Activated naive CD8-positive, alpha-beta T cell treated with anti-CD3 and anti-CD28 coated beads, Interleukin-2, amount 50 U/mL, for 16 hours (primary cell): ENCODE measurements at places on chromosomes 1 and 21.

DNA sequence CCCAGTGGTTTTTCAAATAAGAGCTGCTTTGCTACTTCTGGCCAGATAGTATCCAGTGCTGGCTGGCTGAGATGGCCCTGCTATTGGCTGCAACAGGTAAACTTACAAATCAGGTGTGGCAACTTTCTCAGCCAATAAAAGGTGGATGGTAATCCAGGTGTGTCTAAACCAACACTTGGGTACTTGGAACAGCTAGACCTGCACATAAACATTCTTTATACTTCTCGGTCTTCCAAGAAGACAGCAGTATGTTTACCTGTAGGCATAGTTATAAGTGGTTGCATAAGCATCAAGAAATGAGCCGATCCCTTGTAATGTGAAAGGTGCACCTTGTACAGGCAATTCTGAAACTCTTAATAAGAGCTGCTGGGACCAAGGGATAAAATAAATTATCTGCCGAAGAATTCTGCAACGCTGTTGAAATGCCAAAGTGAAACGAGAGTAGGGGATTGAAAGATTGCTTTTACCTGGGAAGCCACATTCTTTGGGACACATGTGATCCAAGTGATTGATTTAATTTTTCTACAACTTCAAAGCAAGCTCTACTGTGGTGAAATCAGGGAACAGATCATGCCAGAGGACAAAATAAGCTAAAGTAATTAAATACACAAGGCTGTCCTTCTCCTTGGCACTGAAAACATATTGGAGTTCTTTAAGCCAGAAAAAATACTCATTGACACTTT lies at the start of gene CLDN8:
Gene CLDN8, minus strand, starts transcription at position 57 of the 683 bp plus-strand sequence. CDS start 172 bp downstream, outside the sequence.
- DNase-seq = no peak

- DNase-seq = no peak
These were observed 70.9 kb upstream of the S1PR1 start for GRCh38 chr1:101165954-101166353.

GRCh38 chr1:152109231-152109997 lies 5.8 kb downstream of the TCHH start:
- no peak for DNase-seq

GRCh38 chr1:33516891-33517567 lies 44.6 kb downstream of the ZSCAN20 start:
- no peak for DNase-seq

GRCh38 chr1:44805311-44806024 lies 1.7 kb downstream of the DYNLT4 start:
- DNase-seq = no peak

DNA sequence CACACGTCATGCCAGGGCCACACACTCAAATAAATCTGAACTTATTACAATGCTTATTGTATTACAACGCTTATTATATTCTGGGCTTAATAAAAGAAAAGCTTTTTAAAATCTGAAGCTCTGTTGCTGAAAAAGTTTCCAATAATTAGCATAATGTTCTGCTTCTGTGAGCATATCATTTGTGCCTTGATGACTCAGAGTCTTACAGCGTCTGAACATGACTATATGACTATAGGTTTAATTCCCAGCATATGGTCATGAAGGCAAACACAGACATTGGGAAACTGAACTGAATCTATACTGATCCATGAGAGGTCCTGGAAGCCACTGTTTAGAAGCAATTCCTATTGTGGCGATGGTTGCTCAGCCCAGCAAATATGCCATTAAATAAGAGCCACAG lies 66.3 kb downstream of the SIM2 start:
- no peak for DNase-seq

DNA sequence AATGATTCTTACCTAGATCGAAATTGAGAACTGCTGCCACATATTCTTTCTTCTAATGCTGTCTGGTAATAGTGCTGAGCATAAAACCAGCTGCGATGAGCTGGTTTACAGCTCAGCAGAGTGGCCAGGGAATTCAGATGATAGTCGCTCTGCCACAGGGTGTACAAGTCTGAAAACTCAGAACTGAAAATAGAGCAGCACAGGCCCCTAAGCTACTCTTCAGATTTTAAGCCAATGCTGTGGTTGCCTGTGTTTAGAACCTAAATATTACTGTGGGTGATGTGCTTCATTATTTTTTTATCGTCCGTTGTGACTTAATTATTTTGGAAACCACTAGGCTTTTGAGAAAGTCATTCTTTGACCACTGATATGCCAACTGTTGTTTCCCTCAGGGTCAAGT lies 152.0 kb downstream of the ADGRL4 start:
- DNase-seq = no peak

DNA sequence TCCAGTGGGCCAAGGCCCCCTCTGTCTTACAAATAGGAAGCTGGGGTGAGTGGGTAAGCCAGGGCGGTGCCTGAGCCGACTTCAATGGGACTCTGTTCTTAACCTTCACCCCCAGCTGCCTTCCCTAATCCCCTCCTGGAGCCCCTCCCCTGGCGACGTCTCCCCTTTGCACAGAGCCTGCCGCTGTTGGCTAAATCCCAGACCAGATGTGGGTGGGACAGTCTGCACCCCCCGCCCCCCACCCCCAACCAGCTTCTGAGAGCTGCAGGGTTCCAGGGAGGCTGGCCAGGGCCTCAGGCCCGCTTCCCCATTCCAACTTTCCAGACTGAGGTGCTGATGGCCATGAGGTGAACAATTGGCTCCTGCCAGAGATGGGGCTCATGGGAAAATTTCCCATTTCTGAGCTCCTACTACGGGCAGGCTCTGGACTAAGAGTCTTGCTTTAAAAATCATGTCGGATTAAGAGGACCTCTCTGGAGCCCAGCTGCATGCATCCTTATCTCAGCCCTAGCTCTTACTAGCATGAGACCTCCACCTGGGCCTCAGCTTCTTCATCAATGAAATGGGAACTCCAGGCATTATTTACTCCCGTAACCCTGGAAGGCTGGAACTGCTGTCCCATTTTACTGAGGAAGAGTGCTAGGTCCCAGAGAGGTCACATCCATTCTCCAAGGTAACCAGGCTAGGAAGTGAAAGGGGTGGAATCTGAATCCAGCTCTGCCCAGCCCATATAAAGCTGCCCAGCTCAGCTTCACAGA lies 6.4 kb downstream of the COL8A2 start:
- no peak for DNase-seq

DNA sequence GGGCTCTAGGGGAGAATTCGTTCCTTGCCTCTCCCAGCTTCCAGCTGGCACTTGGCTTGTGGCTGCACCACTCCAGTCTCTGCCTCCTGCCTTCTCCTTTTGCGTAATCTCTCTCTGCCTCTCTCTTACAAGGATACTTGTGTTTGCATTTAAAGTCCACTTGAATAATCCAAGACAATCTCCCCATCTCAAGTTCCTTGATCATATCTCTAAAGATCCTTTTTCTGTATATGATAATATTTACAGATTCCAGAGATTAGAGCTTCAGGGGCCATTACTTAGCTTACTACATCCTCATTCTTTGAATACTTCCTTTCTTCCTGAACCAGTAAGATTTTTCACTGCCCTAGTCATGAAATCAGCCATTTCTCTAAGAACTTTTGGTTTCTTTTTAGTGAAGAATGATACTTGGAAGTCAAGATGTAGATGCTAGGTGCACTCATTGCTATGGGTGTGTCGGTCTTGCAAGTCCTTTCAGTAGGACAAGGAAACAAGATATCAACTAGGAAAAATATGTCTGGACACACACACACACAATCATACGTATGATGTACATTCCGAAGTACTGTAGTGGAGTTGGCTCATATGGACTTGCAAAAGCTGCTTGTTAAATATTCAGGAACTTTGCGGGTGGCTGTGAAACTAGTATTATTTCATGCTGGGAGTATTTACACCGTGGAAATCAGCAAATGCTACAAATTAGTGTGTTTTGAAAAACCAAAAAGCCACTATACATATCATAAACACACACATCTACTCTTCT lies 20.8 kb upstream of the RLF start:
- no peak for DNase-seq

- no peak for DNase-seq
These were observed 26.4 kb downstream of the SORT1 start for GRCh38 chr1:109371341-109371739.

GRCh38 chr21:27693376-27693775 lies 726.5 kb upstream of the ADAMTS5 start:
- no peak for DNase-seq

DNA sequence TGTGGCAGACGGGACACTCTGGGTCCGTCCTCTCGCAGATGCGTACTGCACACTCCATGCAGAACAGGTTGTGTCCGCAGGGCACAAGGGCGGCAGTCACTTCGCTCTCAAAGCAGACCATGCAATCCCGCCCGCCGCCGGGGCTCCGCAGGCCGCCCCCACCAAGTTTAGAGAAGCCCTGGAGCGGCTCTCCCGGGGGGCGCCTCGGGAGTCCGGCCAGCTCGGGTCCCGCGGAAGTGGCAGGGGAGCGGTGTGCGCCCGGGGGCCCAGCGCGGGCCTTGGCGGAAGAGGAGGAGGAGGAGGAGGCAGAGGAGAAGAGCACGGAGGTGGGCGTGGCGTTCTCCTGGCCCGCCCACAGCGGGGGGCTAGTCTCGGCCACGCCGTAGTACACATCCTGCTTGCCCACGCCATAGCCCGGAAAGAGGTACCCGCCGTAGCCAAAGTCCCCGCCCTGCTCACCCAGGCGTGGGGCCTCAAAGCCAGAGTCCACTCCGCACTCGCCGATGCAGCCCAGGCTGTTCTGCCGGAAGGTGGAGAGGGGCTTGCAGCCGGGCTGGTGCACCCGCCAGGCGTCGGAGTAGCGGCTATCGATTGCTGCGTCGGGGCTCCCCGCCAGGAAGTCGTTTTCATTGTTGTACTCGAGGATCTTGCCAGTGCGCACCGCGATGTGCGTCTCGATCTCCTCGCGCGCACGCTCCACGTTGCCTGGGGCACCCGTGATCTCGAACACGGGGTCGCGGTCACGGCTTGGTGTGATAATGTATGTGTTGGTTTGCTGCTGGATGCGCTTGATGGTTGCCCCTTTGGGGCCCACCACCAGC lies 5.4 kb downstream of the MEX3A start:
- DNase-seq = no peak

GRCh38 chr1:222588135-222588534 lies 1.6 kb downstream of the TAF1A start:
- no peak for DNase-seq
